Fibroblast of skin of left quadriceps (primary cell): ENCODE measurements at places on chromosomes 16 and 17.

GRCh38 chr17:9286434-9286833 lies 265.1 kb downstream of the NTN1 start:
- DNase-seq = no peak

DNA sequence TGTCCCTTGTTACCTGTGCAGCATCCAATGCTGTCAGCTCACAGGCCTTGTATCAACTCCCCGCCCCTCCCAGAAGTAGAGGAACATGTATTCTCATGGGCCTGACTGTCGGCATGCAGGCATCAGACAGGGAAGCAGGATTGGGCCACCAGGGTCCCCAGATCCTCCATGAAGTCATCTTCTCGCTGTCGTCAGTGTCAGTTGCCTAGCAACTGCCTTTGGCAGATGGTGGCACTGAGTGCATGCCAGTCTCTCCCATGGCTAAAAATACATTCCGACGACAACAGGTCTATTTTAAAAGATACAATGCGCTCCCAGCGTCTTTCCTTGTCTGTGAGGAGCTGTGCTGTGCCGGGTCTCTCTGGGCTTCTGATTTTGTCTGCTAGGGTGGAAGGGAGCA lies 36.8 kb upstream of the CES5A start:
- DNase-seq = no peak

DNA sequence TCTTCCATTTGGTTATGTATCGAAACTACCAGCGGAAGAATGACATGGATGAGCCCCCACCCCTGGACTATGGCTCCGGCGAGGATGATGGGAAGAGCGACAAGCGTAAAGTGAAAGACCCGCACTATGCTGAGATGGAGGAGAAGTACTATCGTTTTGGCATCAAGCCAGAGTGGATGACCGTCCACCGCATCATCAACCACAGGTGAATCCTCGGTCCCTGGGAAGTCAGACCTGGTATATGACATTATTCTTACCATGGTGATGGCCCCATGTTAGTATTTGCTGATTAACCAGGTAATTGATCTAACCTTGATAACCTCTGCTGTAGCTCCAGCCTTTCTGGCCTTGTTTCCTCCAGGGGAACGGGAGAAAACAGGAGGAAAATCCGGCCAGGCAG lies 8.5 kb downstream of the CHD3 start:
- DNase-seq = no peak

DNA sequence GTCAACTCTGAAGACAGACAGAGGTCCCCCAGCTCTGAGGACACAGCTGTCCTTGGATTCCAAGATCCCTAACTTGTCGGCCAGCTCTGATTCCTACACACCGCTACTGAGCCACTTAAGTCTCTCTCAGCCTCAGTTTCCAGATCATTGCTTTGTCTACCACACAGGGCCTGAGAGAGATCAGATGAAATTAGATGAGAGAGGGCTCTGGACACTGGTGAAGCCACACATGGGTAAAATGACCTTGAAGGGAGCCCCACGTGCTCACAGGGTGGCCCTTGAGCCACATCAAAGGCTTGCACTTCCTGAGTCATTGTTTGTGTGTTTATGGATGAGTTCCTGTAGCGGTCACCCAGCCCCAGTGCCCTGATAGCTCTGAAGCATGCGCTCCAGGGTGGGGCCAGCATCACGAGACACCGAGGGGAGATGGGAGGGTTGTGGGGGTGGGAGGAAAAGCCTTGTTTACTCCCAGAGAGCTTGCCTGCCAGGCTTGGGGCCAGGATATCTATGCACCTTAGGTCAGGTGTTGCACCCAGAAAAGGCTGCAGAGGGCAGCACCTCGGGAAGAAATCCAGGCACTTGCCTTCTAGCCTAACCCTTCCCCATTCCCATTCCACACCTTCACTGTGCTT lies 32.7 kb upstream of the SLC6A2 start:
- DNase-seq = no peak

GRCh38 chr17:66885417-66885816 lies 50.5 kb downstream of the CACNG5 start:
- no peak for DNase-seq

GRCh38 chr17:80045703-80046102 lies 9.3 kb downstream of the CCDC40 start:
- DNase-seq = no peak

DNA sequence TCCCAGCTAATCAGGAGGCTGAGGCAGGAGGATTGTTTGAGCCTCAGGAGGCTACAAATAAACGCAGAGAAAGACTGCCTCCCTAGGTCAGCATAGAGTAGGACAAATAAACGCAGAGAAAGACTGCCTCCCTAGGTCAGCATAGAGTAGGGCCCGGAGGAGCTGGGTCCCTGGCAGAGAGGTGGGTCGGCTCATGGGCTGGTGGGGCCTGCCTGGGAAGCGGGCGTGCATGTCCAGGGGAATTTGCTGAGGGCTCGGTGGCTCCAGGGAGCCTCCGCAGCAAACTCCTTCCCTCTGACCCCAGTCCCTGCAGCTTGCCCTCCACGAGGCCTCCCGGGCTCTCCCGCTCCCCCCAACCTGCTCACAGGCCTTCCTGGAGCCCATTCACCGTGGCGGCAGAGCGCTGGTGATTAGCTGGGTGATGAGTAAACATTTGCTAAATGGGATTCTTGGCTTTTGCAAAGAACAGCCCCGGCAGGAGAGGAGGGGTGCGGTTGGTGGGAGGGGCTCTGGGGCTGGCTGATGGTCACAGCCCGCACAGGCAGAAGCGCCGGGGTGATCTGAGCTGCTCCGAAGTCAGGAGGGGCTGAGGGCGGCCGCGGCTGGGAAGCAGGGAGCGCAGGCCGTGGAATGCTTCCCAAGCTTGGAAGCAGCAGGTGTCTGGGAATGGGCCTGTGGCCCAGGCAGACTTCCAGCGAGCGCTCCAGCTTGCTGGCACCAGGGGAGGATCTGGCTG lies 93.1 kb downstream of the RTN4RL1 start:
- DNase-seq = no peak

DNA sequence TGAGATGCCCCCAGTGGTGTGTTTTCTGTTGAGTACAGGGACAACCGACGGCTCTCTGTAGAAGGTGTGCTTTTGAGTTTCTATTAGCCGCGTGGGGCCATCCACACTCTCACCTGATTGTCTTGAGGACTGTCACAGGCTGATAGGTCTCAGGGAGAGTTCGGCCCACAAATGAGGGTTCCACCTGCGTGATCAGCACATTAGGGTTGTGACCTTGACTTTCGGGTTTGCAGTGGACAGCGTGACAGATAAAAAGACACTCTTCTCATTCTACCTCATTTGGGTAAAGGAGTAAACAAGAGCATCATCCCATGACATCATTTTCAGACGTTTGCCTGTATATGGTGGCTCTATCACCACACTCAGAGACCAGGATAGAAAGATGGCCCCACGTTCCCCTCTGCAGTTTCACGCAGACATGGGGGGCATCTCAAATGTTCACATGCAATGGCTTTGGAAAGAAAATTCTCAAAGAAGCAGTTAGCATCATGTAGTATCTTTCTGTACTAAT lies 74.3 kb upstream of the MRTFB start:
- no peak for DNase-seq

GRCh38 chr17:147796-148740 lies 10.7 kb downstream of the SCGB1C2 start:
- DNase-seq = no peak

GRCh38 chr16:64242492-64242891 lies 879.4 kb downstream of the CDH11 start:
- no peak for DNase-seq

- no peak for DNase-seq
Measured at GRCh38 chr16:10077861-10078260, 104.4 kb downstream of the GRIN2A start.

DNA sequence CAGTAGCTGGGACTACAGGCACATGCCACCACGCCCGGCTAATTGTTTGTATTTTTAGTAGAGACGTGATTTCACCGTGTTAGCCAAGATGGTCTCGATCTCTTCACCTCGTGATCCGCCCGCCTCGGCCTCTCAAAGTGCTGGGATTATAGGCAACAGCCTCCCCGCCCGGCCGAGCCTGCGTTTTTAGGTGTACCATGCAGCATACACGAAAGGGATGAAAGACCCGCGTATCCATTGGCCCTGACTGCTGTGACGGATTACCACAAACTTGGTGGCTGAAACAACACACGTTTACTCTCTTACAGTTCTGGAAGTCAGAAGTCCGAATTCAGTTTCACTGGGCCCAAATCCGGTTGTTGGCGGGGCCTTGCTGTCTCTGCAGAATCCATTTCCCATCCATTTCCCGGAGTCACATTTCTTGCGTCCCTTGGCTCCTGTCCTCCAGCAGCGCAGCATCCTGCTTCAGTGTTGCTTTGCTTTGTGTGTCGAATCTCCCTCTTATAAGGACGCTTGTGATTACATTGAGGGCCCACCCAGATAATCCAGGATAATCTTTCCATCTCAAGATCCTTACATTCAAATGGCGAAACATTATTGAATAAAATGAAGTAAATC lies 8.3 kb upstream of the GUCY2D start:
- DNase-seq = no peak

GRCh38 chr17:80857756-80858171 lies 133.9 kb upstream of the CHMP6 start:
- no peak for DNase-seq

- DNase-seq = no peak
Measured at GRCh38 chr16:89593841-89594240, 18.3 kb downstream of the CPNE7 start.

DNA sequence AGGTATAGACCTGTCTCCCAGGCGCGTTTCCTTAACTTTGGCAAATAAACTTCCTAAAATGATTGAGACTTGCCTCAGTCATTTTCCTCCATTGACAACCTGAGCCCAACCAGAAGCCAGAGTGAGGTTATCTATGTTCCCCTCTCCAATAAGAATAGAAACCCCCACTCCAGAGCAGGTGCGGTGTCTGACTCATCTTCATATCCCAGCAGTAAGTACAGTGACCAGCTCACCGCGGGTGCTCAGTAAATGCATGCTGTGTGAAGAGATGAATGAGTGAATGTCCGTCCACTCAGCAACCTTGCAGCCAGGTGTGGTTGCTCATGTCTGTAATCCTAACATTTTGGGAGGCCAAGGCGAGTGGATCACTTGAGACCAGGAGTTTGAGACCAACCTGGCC lies 19.5 kb upstream of the CD300E start:
- no peak for DNase-seq
